ENCODE measurements at places on chromosomes 12 and 14.

DNA sequence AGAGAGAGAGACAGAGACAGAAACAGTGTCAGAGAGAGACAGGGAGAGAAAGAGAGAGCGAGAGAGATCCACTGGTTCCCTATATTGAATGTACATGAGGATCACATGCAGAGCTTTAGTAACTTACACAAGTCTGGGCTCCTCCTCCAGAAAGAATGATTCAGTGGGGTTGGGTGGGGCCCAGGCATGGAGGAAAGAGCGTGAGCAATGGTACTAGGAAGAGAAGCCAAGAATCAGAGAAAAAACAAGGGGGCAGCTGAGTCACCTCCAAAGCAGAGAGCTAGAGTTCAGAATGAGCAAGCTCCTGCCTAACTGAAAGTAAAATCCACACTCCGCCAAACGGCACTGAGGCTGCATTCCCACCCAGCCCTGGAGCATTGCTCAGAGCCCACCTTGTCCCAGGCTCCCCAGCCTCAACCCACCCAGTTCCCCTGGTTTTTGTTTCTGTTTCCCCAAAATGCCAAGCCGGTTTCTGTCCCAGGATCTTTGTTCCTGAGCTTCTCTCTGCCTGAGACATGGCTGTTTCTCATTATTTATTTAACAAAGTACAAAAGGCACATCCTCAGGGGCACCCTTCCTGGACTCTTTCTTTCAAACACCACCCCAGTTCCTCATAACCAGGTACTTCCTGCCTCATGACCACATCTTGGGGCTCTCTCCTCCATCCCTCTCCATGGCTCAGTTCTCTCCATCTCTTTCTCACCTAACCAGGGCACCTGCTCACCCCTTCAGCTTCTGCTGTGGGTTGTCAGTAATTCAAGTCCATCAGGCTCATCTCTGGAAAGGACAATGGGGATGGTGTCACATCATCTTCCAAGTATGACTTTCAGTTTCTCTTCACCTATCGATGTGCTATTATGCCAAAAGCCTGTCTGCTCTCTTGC is 670.3 kb upstream of the TBX3 start:
- DNase-seq: no peak

- no peak for DNase-seq
Measured at GRCh38 chr12:124030008-124030407, 57.0 kb downstream of the ZNF664 start.

DNA sequence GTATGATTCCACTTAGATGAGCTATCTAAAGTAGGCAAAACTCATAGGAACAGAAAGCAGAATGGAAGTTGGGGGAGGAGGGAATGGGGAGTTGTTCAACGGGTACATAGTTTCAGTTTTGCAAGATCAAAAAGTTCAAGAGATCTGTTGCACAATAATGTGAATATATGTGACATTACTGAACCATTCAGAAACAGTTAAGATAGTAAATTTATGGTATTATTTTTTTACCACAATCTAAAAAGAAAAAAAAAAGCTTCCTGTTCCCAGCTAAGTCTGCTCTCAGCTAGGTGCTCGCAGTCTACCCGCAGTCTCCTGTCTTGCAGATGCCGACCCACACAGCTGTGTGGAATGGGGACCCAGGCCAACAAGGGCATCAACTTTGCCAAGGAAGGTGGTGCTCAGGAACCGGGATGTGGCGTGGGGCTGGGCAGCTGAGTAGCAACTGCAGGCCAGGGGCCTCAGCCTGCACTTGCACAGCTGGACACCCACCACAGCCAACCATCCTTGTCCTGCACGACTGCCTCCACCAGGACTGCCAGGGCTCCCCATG is 15.3 kb upstream of the ANO6 start:
- DNase-seq: no peak

DNA sequence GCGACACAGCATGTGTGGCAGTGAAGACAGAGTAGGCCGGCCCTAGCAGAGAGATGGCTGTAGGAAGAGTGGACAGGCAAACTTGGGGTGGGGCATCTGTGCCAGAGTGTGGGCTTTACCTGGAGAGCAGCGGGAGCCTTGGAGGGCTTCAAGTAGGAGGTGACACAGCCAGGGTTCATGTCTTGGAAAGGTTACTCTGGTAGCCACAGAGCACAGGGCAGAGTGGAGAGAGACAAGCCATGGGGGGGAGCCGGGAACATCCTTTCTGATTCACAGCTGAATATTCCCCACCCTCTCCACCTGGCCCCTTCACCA is 53.5 kb upstream of the DIO3 start:
- no peak for DNase-seq

DNA sequence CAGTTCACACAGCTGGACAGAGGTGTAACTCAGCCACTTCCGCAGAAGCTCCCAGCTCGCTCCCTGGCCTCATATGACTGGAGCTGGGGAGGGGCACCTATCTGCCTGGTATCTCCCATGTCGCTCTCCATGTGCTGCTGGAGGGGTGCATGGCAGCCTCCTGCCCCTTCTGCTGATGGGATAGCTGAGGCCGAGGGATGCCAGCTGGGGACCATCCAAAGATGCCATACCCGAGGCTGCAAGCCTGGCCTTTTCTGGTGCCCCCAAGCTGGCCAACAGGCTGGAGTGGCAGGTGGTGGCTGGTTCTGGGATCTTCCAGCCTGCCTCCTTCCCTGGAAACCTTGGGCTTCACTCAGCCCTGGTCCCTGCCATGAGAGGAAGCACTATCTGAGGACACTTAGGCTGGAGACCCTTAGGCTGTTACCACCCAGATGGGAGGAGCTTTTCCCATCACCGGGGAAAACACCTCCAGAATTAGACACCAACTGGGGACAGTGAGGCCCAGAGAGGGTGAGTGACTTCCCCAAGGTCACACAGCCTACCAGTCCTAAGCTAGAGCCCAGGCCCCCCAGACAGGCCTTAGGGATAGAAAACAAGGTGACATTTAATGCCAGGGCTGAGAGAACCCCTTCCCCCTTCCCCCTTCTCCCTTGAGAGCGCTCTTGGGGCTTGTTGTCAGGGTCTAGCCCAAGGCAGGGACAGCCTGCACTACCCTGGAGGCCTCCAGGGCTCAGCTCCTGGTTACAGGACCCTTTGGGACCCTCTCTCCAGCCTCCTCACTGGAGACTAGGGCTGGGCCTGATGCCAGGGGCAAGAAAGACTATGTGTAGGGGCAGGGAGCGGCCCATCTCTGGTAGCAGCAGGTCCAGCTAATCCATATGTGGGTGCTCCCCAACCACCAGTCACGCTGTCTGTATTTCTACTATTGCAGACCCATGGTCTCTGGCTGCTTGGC is 7.1 kb downstream of the DTX1 start:
- no peak for DNase-seq

DNA sequence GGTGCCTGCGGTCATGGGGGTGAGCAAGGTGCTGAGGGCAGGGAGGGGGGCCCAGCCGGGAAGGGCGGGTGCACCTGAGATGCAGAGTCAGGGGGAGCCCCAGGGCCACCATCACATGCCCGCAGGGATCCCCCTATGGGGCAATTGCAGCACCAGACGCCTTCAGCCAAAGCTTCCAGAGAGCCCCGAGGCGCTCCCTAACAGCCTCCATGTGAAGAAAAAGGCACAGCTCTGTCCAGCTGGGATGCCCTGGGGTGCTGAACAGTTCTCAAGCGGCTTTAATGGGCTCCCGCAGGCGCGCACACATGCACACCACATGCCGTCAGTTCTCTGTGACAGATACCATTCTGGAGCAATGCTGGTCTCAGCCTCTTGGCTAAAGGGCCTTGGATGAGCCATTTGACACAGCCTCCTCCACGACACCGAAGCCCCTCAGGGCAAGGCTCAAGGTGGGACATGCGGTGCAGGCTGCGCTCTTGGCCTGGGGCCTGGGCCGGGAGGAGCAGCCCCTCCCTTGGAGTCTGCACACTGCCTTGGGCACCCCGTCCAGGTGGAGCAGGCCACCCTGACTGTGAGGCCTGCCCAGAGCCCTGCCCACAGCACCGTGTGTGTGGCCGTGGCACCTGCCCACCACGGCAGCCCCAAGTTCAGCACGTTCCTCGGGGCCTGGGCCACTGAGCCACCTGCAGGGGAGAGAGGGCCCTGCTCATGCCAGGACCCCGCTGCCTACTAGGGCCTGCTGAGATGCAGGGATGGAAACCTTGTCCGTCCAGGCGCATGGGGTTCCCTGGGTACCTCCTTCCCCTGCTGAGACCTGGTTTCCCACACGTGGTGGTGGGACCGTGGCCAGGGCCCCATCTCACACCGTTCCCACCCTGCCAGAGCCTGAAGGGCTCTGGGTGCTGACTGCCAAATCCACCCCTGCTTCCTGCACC is 7.7 kb downstream of the XRCC3 start:
- no peak for DNase-seq

- no peak for DNase-seq
Measured at GRCh38 chr14:74660863-74661262, 48.8 kb upstream of the LTBP2 start.

- no peak for DNase-seq
Measured at GRCh38 chr12:7369274-7369729, 65.4 kb downstream of the ACSM4 start.

- DNase-seq: peak; percentile 93
Measured at GRCh38 chr14:103057372-103058163, at the start of gene CDC42BPB. TSS of gene CDC42BPB (minus strand) at chr14:103057549. CDS start at chr14:103057173, 376 bp downstream.

DNA sequence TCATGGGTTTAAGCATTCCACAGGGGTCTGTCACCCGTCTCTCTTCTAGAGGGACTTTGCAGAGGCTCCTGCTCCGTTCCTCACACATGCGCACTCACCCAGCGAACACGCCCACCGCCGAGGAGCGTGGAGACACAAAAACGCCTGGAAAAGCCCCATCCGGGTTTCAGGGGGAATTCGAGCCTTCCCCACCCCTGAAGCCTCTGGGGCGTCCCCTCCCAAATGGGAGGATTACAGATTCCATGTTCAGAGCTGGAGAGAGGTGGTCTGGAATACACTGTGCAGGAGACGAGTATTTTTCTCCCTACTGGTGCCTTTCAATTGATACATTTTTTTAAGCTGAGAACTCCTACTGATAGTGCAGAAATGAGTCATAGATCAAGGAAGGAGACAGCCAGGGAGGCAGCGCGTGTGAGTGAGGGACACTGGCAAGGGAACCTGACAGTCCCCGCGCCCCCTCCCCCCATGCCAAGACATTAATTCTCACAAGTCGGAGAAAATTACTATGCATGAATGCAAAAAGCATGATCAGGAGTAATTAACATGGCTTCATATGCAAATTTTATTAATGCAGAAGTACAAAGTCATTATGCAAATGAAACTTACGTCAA is 36.9 kb downstream of the BCL11B start:
- no peak for DNase-seq

- DNase-seq: no peak
Measured at GRCh38 chr12:53098354-53098981, 1.0 kb downstream of the IGFBP6 start.

- DNase-seq: no peak
Measured at GRCh38 chr12:83008703-83009102, 322.0 kb downstream of the TMTC2 start.

DNA sequence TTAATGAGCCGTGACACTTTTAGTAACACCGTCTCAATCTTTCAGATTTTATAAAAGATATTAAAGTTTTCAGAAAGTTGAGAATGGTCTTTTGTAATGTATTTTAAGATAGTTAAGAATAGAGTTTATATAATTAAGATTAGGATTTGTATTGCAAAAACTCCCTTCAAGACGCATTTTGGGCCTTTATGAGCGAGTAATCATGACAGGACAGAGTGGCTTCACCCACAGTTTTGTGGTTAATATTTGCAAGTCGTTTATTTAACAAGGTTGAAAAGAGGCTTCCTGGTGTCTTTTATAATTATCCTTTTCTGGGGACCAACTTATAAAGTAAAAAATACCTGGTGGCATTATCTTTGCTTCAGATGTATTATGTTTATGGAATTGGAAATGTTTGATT is 44.0 kb downstream of the TRAF3 start:
- peak; percentile 73 for DNase-seq

GRCh38 chr12:21539797-21540196 is 13.7 kb downstream of the SPX start:
- no peak for DNase-seq

DNA sequence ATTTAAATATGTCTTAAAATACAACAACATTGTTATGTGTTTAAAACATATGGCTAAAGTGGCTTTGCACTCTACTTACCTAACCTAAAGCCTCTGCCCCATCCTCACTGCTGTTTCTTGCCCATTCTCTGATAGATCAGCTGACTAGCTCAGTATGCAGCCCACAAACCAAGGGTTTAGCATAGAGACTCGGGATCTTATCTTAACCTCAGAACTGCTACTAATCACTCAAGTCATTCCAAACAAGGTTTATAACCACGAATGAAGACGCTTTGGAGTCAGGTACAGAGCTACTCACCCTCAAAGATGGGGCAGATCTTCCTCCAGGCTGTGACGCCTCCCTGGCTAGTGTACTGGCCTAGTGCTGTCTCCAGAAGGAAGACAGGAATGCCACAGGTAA is 19.3 kb downstream of the SLC6A13 start:
- DNase-seq: no peak

- DNase-seq: no peak
Measured at GRCh38 chr12:57225680-57226210, 3.8 kb upstream of the SHMT2 start.

DNA sequence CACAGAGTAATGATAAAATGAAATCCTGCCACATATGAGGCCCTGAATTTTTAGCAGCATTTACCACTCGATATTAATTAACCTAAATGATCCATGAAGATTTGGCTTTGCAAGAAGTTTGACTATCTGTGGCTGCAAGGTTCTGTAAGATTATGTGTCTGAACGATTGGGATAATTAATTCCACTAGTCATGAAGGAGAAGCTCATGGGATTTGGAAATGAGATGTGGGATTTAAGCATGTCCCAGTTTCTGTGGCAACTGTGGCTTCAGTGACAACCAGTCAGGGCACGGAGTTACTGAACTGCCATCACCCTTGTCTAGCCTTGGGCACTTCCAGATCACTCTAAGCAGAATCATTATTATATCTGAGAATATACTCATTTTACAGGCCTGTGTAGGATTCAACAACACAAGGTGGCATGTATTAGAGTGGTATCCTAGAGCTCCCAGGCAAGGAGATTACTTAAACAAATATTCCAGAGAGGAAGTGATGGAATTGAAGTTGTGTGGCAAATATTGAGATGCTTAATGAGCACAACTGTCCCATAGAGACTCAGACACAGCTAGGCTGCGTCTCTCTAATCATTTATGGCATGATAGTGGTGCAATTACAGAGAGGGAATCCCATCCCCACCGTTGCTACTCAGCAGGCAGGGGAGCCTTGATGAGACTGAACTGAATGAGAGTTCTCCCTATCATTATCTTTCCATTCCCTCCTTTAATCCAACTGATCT is 205.0 kb upstream of the KRR1 start:
- DNase-seq: peak; percentile 57

DNA sequence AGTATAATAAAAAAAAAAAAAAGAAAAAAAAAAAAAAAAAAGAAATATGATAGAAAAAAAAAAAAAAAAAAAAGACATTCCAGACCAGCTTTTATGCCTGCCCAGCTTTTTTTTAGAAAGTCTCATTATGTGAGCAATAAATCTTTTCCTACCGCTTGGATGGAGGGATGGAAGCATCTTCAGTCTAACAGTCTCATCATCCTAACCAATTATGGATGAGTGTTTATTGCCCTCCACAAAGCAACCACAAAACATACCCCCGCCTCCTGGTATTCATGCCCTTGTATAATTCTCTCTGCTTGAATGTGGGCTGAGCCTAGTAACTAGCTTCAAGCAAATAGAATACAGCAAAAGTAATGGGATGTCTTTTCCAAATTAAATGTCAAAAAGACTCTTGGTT is 33.7 kb upstream of the ADAMTS20 start:
- DNase-seq: no peak

- DNase-seq: no peak
Measured at GRCh38 chr12:75868501-75868900, 163.1 kb downstream of the PHLDA1 start.

Measured in DMS79 treated with DMSO at 0.1 percent for 48 hours (cell line).